ENCODE measurements at places on chromosomes 2 and 18.

- no peak for DNase-seq
These were observed 122.6 kb downstream of the WDPCP start for GRCh38 chr2:63465633-63466032.

DNA sequence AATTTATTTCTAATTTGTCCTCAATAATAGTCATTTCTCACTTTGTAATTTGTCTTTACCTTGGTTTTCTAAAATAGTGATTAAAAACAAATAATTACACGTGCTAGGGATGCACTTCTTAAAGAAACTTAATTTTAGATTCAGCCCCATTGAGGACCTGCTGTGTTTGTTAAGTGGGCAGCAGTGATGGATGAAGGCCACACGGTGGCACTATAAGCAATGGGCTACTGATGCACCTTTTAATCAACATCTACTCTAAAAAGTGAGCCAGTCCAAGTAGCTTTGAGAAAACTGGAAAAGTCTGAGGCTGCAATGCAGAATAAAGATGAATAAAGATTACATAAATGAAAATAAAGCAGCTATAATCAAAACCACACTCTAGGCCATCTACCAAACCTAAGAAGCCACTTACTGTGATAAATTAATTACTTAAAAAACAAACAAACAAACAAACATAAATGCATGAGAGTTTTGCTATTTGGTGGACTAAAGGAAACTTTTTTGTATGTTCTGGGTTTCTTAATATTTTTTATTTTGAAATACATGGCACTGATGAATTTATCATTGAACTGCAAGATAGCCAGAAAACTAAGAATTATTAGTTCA, 89.3 kb downstream of the PDE11A start:
- DNase-seq, result peak; percentile 48

- no peak for DNase-seq
These were observed 41.8 kb downstream of the CERKL start for GRCh38 chr2:181614874-181615638.

- no peak for DNase-seq
These were observed 156.3 kb downstream of the IRS1 start for GRCh38 chr2:226643030-226643945.

DNA sequence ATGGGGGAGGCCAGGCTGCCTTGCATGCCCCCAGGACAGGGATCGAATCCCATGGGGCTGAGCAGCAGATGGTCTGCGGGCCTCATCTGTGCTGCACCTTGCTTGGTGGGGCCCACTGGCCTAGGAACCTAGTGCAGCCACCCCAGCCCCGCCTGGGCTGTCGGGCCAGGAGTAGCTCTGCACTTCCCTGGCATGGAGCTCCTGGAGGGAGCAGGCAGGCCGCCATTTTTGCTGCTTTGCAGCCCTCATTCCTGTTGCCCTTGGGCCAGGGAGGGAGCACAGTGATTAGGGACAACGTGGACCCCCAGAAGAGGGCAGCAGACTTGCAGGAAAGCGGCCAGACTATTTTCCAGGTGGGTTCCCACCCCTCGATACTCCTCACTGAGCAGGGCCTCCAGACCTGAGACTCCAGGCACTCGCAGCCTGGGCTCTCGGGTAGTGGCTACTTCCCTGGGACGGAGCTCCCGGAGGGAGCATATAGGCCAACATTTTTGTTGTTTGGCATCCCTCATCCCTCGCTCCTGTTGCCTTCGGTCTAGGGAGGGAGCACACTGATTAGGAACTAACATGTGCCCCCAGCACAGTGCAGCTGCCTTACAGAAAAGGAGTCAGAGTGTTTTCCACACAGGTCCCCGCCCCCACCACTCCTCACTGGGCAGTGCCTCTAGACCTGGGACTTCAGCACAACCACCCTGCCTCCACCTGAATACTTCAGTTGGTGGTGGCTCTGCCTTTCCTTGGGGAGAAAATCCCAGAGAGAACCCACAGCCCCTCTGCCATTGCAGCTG, 99.5 kb downstream of the MAIP1 start:
- DNase-seq, result no peak

- DNase-seq, result no peak
These were observed 180.7 kb upstream of the EPHA4 start for GRCh38 chr2:221752781-221753180.

DNA sequence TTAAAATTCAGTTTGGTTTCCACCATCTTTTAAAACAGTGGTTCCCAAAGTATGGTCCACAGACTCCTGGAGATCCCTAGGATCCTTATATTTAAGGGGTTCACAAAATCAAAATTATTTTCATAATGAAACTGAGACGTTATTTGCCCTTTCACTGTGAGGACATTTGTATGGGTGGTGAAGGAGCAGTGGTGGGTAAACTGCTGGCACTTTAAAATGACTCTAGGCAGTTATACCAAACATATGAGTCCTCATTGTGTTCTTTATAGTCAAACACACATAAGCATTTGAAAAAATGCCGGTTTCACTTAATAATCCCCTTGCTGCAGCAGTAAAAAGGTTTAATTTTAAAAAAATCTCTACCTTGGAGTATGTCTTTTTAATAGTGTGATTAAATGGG, 7.2 kb downstream of the SMAD4 start:
- no peak for DNase-seq

GRCh38 chr2:165240916-165241315, 1.7 kb downstream of the SCN2A start:
- no peak for DNase-seq

DNA sequence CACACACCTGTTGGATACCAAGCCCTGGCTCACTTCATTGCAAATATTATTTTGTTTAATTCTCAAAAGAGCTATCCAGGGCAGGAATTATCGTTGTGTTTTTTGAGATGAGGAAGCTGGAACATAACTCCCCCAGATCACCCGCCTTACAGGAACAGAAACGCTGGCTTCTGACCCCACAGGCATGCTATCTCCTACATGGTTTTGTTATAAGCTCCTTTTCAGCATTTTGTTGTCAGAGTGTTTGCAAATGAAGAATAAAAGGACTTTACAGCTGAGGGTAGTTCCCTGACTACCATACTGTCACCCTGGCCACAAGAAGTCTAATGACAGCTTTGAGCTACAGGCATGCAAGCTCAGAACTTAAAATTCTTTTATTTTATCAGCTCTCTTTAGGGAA, 62.0 kb upstream of the MRPS9 start:
- DNase-seq, result no peak
